Esophagus (tissue), 2 donors: ENCODE measurements at places on chromosomes 7 and 10. TPM values are rescaled to one million over a fixed set of nuclear protein-coding genes. Genes with fewer than 3 reads are reported as not detected.

SOSTDC1 gene
- polyA plus RNA-seq = 2.1 TPM

ACSM6 gene
- not detected for polyA plus RNA-seq

ACTL6B gene
- polyA plus RNA-seq = not detected

ABCB1 gene
- 1.7 TPM for polyA plus RNA-seq

DDC gene
- 0.37 TPM for polyA plus RNA-seq

CALHM1 gene
- not detected for polyA plus RNA-seq

PPP1R3A gene
- polyA plus RNA-seq = not detected

DNAJC12 gene
- polyA plus RNA-seq = 0.75 TPM

FAM131B gene
- 0.16 TPM for polyA plus RNA-seq
